ENCODE measurements at places on chromosomes 5 and 9.

DNA sequence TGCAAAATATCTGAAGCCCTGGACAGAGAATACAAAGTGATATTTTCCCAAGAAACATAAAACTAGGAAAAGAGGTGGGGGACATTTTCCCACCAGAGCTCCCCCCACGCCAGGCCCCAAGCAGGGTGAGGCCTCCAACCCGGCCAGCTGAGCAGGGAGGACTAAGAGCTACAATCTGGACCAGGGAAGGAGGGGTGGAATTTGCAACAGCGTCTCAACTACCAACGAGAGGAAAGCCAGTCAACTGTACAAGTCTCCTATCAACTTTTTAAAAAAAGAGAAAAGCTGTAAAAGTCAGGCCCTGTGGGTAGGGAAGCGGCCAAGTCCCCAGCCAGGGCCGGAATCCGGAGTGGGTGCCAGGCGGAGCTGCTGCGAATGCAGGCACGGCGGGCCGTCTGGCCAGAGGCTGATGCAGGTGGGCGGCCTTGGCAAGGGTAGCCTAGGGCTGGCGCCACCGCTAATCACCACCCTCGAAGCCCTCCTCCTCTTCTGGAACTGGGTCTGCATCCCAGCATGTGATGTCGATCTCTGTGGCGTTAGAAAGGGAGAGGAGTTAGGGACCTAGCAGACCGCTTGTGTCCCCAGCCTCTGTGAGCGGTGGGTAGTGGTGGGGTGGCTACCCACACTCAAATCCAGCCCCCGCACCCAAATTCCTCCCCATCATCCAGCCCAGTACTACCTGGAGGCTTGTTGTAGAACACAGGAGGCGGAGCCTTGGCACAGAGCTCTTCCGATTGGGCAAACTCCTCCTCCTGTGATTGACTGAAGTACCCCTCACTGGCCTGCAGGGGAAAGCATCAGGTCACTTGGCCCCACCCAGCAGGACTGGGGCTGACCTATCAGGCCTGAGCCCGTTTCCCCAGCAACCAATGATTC, 10.6 kb downstream of the PRR7 start:
- peak; percentile 95 for DNase-seq

- DNase-seq: no peak
These were observed 230.4 kb upstream of the PUM3 start for GRCh38 chr9:3074247-3074646.

- DNase-seq: no peak
These were observed 247.6 kb upstream of the IRX4 start for GRCh38 chr5:2130361-2130760.

- no peak for DNase-seq
These were observed 24.7 kb upstream of the TNIP1 start for GRCh38 chr5:151105561-151105960.

DNA sequence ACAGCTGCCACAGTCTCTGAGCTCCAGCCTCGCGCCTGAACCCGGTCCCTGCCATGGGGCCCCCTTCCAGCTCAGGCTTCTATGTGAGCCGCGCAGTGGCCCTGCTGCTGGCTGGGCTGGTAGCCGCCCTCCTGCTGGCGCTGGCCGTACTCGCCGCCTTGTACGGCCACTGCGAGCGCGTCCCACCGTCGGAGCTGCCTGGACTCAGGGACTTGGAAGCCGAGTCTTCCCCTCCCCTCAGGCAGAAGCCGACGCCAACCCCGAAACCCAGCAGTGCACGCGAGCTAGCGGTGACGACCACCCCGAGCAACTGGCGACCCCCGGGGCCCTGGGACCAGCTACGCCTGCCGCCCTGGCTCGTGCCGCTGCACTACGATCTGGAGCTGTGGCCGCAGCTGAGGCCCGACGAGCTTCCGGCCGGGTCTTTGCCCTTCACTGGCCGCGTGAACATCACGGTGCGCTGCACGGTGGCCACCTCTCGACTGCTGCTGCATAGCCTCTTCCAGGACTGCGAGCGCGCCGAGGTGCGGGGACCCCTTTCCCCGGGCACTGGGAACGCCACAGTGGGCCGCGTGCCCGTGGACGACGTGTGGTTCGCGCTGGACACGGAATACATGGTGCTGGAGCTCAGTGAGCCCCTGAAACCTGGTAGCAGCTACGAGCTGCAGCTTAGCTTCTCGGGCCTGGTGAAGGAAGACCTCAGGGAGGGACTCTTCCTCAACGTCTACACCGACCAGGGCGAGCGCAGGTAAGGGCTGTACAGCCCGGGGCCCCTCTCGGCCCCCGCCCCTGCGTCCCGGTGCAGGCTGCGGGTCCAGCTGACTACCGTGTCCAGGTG, 509 bp downstream of the LVRN start:
- no peak for DNase-seq

- DNase-seq: no peak
These were observed 1.8 kb upstream of the WDR31 start for GRCh38 chr9:113341712-113342410.

DNA sequence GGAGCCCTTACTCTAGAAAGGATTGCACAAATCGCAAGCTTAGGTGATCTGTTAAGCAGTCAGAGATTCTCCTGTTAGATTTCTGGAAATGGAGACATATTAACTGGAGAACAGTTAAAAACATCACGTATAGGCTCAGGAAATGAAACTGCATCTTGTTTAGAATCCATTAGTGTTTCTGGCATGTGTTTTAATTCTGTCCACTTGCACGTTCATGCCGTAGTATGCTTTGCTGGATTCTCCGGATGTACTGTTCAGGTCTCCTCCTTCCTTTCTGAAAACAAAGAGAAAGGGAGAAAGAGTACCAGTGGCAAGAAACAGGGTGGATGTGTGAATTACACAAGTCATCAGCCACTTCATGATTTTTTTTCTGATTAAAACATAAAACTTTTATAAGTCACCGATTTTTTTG, 2.5 kb upstream of the RGMB start:
- peak; percentile 14 for DNase-seq

- no peak for DNase-seq
These were observed 84.9 kb downstream of the FBN2 start for GRCh38 chr5:128453121-128453520.

DNA sequence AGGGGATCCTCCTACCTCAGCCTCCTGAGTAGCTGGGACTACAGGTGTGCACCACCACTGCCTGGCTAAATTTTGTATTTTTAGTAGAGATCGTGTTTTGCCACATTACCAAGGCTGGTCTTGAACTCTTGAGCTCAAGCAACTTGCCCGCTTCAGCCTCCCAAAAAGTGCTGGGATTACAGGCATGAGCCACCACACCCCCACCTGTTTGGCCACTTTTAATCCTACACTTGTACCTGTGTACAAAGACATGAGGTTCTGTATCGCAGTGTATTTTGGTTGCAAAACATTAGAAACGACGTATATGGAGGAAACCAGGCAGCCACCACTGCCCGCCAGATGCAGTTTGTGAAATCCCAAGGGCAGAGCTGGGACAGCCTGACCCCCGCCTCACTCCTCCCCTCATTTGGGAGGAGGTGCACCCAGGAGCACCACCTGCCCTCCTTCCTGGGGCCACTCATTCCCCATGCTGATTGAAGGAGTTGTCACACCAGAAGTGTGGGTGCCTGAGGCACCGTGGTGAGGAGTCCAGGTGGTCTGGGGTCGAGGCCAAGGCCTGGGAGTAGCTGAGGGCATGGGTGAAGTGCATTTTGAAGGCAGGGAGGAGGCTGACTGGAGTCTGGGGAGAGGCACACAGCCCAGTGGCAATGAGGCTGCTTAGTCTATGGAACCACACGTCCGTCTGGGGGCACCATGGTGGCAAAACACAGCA, 39.3 kb upstream of the OLFM1 start:
- DNase-seq: no peak

GRCh38 chr5:157719245-157719644, 12.0 kb upstream of the THG1L start:
- DNase-seq: no peak

DNA sequence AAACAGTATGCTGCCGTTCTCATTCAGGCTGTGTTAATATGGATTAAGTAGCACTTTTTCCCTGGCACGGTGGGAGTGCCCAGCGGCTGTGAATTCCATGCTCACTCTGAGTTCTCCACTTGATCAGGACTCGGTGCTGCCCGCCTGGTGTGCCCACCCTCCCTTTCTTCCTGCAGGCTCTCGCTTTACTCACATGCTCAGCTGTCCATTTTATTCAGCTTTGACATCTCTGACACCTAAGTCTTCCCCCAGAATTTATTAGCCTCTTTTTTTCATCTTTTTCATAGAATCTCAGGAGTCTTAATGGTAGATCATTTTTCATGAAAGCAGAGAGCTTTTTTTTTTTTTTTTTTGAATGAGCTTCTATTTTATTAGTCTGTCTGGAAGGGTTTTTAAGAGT, 626.5 kb downstream of the IRX1 start:
- DNase-seq: no peak

Measured in OCI-LY7 (cell line).